Testis (tissue), 5 donors: ENCODE measurements at places on chromosomes 7 and 10. TPM values are rescaled to one million over a fixed set of nuclear protein-coding genes. Genes with fewer than 3 reads are reported as not detected.

- H3K27ac ChIP-seq: peak overlapping the region; percentile 32
- no peaks in the 10 kb centered on the region for H3K36me3 ChIP-seq
- no peaks in the 10 kb centered on the region for H3K27me3 ChIP-seq
These were observed 47.5 kb downstream of the FAM53B start for GRCh38 chr10:124696446-124697392.

- no peaks in the 10 kb centered on the region for H3K4me1 ChIP-seq
- no peak for DNase-seq
- H3K27me3 ChIP-seq: no peaks in the 10 kb centered on the region
- H3K27ac ChIP-seq: no peak overlapping the region
- no peak overlapping the region for H3K4me3 ChIP-seq
- no peaks in the 10 kb centered on the region for H3K36me3 ChIP-seq
These were observed 651.8 kb downstream of the INHBA start for GRCh38 chr7:41051062-41051461.

The CLRN3 gene
- 0.55 TPM for total RNA-seq

The KCND2 gene
- 6.1 TPM for total RNA-seq

The CYP2E1 gene
- 9.6 TPM for total RNA-seq

The VWDE gene
- total RNA-seq: 6.6 TPM

GRCh38 chr10:62437696-62438095, 63.5 kb downstream of the ZNF365 start:
- H3K36me3 ChIP-seq: no peaks in the 10 kb centered on the region
- no peak for DNase-seq

The ZMIZ2 gene
- 47.9 TPM for total RNA-seq

DNA sequence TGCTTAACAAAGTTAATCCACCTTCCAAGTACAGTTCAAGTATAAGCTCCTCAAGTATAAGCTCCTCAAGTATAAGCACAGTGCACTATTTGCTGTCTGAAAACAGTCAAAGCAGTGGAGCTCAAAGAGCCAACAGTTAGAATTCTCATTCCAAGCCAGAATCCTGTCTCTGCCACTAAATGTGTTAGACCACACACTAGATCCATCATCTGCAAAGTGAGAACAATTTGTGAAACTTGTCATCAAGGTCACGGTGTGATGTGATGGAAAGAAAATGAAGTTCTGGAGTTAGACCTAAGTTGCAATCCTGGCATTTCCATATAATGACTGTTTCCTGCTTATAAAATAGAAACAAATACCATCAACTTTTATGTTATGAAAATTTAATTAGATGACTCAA, 602.5 kb downstream of the TNS3 start:
- H3K27ac ChIP-seq: no peak overlapping the region
- DNase-seq: no peak
- H3K4me3 ChIP-seq: no peak overlapping the region
- H3K27me3 ChIP-seq: no peaks in the 10 kb centered on the region

The MOGAT3 gene
- not detected for total RNA-seq

DNA sequence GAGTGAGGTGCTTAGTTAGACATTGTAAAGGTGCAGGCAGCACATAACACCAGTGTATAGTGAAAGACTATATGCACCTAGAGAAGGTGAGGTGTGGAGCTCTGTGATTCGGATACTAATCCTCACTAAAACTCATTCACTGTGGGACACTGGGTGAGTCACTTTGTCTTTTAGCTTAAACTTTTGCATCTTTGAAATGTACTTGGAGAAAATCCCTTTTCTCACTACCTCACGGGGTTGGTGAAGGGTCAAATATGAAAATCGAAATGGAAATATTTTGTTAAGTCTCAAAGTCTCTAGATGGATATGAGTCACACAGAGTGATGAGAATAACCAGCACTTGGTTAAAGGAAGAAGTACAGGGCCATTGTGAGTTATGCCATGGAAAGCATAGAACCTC, 38.0 kb downstream of the MDFIC start:
- H3K27ac ChIP-seq: no peak overlapping the region
- no peaks in the 10 kb centered on the region for H3K27me3 ChIP-seq
- H3K4me1 ChIP-seq: no peaks in the 10 kb centered on the region

The GPER1 gene
- total RNA-seq: 3.2 TPM

DNA sequence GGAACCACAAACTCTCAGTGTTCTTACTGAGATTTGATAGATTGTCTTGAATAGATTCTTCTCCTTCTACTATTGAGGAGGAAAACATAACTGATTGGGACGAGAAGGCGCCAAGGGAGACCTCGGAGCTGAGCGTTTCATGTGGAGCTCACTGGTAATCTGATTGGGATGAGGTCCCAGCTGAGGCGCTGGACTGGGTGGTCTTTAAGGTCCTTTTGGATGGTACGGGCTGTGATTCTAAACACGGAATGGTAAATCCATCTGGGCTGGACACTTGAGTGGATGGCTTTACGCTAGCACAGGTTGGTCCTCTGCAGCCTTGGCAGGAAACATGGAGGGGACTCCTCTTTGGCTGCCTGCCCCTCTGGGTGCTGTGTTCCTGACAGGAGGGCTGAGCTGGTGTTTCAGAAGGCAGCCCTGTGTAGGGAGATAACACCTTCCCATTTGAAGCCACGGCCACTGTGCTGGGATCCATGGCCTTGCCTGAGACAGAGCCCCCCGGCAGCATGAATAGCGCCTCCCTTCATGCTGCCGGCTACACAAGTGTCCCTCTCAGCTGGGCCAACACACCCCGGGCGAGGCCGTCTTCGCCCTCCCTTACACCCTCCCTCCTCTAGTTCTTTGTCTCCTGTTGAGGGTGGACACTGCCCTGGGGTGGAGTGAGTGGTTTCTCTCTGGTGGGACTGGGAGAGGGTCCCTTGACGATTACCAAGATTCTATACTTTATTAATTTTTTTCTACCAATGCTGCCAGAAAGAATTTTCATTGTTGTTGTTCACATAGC, 203.2 kb upstream of the SHH start:
- H3K27ac ChIP-seq: no peak overlapping the region
- no peak for DNase-seq
- H3K4me1 ChIP-seq: no peaks in the 10 kb centered on the region
- H3K36me3 ChIP-seq: no peaks in the 10 kb centered on the region
- H3K27me3 ChIP-seq: no peaks in the 10 kb centered on the region

The STEAP2 gene
- total RNA-seq: 4.5 TPM

The SRRM3 gene
- 8.4 TPM for total RNA-seq

The CPA1 gene
- 3.9 TPM for total RNA-seq

GRCh38 chr7:81469869-81470723, 299.8 kb downstream of the HGF start:
- no peaks in the 10 kb centered on the region for H3K27me3 ChIP-seq
- H3K27ac ChIP-seq: no peak overlapping the region
- H3K4me1 ChIP-seq: no peaks in the 10 kb centered on the region
- no peak overlapping the region for H3K4me3 ChIP-seq
- H3K36me3 ChIP-seq: no peaks in the 10 kb centered on the region
- peak; percentile 78 for DNase-seq

- H3K27ac ChIP-seq: no peak overlapping the region
- DNase-seq: peak; percentile 24
- H3K27me3 ChIP-seq: no peaks in the 10 kb centered on the region
- peaks cover 4% of the 10 kb centered on the region for H3K4me1 ChIP-seq
- no peaks in the 10 kb centered on the region for H3K36me3 ChIP-seq
These were observed 533.1 kb downstream of the KCNMA1 start for GRCh38 chr10:77104459-77104980.

DNA sequence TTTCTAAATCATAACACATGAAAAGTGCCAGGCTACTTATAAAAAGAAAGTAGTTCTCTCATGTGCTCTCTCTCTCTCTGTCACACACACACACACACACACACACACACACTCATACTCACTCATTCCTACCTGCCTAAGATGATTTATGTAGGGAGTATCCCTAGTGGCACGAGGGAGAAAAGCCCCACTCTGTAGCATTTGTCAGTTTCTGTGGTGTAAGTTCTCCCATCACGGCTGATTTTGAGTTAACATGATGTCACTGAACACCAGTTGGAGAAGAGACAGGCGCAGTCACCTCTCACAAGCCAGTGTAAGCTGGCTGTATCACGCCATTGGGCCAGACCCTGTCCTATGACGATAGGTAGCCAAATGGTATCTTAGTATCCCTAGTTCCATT, 395.4 kb downstream of the SFMBT2 start:
- no peaks in the 10 kb centered on the region for H3K27me3 ChIP-seq
- no peak overlapping the region for H3K4me3 ChIP-seq
- no peak overlapping the region for H3K27ac ChIP-seq
- H3K4me1 ChIP-seq: no peaks in the 10 kb centered on the region
- no peak for DNase-seq

DNA sequence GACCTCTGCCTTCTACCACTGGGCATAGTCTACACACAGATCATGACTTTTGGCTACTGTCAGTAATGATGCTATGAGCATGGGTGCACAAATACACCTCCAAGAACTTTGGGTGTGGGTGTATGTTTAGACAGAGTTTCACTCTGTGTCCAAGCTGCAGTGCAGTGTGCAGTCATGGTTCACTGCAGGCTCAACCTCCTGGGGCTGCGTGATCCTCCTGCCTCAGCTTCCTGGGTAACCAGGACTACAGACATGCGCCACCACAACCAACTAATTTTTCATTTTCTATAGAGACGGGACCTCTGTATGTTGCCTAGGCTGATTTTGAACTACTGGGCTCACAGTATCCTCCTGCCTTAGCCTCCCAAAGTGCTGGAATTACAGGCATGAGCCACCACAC, 194.4 kb downstream of the NSUN6 start:
- H3K4me1 ChIP-seq: no peaks in the 10 kb centered on the region
- H3K4me3 ChIP-seq: no peak overlapping the region
- H3K36me3 ChIP-seq: no peaks in the 10 kb centered on the region
- H3K27me3 ChIP-seq: no peaks in the 10 kb centered on the region
- H3K27ac ChIP-seq: no peak overlapping the region

The AGR2 gene
- 0.16 TPM for total RNA-seq

GRCh38 chr10:70193391-70193844, 23.1 kb upstream of the SAR1A start:
- no peak for DNase-seq
- no peaks in the 10 kb centered on the region for H3K36me3 ChIP-seq
- no peaks in the 10 kb centered on the region for H3K27me3 ChIP-seq
- no peaks in the 10 kb centered on the region for H3K4me1 ChIP-seq
- H3K27ac ChIP-seq: no peak overlapping the region
- no peak overlapping the region for H3K4me3 ChIP-seq

The IFIT1B gene
- not detected for total RNA-seq

DNA sequence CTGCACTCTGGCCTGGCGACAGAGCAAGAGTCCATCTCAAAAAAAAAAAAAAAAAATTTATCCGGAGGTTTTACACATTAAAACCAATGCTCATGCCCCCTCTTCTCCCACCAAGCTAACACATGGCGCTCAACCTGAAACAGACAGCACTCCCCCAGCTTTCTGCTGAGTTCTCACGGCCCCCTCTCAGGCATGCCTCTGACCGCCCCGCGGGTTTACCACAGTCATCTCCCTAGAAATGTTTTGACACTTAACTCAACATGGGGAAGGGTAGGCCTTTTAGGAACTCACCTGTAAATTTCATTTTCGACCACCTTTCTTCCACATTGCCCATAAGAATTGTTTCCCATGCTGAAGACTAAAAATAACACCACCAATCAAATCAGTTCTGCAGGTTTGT, 9.3 kb downstream of the RCC1L start:
- H3K4me3 ChIP-seq: no peak overlapping the region
- no peaks in the 10 kb centered on the region for H3K4me1 ChIP-seq
- H3K27ac ChIP-seq: no peak overlapping the region
- H3K27me3 ChIP-seq: no peaks in the 10 kb centered on the region

The HTRA1 gene
- total RNA-seq: 21.3 TPM

The HECW1 gene
- 3.2 TPM for total RNA-seq

The GNAI1 gene
- 59.0 TPM for total RNA-seq

The OR13A1 gene
- total RNA-seq: 0.50 TPM

DNA sequence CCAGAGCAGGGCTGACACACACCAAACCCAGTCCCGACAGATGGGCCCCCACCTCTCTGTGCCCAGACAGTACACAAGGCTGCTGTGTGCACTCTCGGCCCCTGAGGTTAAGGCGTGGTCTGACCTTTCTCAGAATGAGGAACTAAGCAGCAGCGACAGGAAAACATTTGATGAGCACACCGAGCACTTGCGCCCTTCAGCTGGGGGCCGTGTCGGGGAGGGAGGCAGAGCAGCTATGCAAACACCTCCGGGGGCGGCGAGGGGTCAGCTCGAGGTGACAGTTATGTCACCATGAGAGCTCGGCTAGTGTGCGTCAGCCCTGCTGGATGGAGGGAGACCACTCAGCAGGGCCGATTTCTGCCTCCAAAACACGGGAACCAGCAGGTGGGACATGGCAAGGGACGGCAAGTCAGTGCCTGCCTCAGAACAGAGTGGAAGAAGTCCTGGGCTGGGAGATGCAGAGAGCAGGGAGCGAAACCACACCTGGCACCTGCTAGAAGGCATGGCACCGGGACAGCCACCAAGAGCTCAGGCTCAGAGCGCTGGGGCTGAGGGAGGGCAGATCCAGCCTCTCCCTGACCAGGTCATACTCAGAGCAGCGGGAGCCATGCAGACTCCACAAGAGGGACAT, 57.4 kb downstream of the CHST15 start:
- no peak overlapping the region for H3K27ac ChIP-seq
- H3K4me3 ChIP-seq: no peak overlapping the region
- no peak for DNase-seq
- H3K4me1 ChIP-seq: peaks cover 15% of the 10 kb centered on the region
- H3K36me3 ChIP-seq: no peaks in the 10 kb centered on the region

DNA sequence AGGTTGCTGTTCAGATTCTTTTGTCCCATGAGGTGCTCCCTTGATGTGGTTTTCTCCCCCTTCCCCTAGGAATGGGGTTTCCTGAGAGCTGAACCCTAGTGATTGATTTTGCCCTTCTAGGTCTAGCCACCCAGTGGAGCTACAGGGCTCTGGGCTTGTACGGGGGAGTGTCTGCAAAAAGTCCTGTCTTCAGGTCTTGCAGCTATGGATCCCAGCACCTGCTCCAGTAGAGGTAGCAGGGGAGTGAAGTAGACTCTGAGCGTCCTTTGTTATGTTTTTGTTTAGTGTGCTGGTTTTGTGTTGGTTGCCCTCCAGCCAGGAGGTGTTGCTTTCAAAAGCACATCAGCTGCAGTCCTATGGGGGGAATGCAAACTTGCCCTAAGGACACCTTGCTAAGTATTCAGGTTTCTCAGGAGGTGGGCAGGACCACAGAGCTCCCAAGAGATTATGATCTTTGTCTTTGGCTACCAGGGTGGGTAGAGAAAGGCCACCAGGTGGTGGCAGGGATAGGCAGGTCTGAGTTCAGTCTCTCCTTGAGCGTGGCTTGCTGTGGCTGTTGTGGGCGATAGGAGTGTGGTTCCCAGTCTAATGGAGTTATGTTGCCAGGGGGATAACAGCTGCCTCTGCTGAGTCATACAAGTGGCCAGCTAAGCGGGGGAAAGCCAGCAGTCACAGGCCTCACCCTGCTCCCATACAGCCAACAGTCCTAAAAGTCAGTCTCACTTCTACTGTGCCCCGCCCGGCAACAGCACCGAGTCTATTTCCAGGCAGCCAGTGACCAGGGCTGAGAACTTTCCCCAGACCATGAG, 92.4 kb upstream of the JCAD start:
- H3K4me1 ChIP-seq: no peaks in the 10 kb centered on the region
- H3K27ac ChIP-seq: no peak overlapping the region
- no peaks in the 10 kb centered on the region for H3K36me3 ChIP-seq
- no peak for DNase-seq
- no peaks in the 10 kb centered on the region for H3K27me3 ChIP-seq
